ENCODE measurements at places on chromosomes 6 and 20.

- DNase-seq: peak; percentile 68
Measured at GRCh38 chr6:45801471-45802289, 214.0 kb downstream of the CLIC5 start.

GRCh38 chr6:7086488-7086887 is 21.3 kb upstream of the RREB1 start:
- DNase-seq: no peak

- DNase-seq: no peak
Measured at GRCh38 chr6:46276576-46277142, 105.9 kb upstream of the ENPP5 start.

GRCh38 chr20:57200882-57201695 is 65.4 kb downstream of the BMP7 start:
- no peak for DNase-seq

DNA sequence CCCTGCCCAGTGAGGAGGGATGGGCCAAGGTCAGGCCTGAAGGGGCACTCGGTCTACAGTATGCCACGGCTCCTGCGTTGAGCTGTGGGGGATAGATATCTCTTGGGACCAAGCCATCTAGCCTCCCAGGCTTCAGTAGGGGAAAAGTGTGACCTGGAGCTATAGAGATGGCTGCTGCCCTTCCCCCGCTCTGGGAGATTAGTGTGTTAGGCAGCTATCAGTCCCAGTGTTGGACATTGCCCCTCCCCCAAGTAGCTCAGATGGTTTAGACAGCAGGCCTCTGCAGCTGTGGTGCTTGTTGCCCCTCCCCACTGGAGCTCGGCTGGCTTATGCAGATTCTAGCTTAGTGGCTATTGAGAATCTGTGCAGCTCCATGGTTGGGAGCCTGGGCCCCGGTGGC is 56.8 kb downstream of the KHDRBS2 start:
- DNase-seq: no peak

DNA sequence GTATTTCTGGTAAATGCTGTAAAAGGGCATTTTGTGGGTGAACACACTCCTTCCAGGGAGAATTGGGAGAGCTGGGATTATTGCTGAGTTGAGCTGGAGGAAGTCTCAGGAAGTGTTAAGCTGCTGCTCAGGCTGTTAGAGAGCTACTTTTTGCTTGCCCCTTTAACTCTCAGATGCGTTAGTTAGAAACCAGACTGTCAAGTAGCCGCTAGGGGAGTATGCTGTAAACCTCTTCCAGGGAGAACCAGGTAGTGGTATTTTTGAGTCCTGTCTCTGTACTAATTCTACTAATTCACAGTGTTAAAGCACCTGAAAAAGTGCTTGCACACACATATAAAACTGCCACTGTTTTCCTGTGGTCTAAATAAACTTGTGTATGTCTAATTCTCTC is 6.6 kb upstream of the GFRAL start:
- DNase-seq: no peak

GRCh38 chr6:166400181-166400580 is 17.4 kb upstream of the MPC1 start:
- DNase-seq: no peak

DNA sequence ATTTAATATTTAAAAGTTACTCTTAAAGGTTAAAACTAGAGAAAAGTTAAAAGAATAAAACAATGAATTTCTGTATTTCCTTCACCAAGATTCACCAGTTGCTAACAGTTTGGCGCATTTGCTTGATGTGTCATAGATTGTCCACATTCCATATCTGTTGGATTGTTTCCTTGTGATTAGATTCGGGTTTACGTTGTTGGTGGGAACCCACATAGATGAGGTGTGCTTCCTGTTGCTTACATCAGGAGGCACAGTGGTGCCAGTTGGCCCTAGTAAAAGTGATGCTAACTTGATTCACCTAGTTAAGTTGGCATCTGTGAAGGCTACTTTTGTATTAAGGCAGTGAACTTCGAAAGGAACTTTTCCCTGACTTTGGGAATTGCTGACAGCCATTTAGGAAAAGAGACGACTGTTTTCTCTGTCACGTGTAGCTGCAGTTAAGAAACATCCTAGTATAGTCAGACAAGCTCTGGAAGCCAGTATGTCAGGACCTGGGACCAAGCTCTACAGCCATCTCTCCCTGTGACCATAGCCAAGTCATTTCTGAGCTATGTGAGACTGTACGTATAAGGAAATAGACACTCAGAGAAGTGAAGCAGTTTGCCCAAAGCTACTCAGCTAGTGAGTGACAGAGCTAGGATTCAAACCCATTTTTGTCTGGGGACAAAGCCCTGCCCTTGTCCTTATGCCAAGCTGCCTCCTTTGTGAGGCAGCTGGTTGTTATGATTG is 49.0 kb downstream of the PPARD start:
- DNase-seq: peak; percentile 72

GRCh38 chr6:34067814-34068213 is 78.1 kb downstream of the GRM4 start:
- no peak for DNase-seq

DNA sequence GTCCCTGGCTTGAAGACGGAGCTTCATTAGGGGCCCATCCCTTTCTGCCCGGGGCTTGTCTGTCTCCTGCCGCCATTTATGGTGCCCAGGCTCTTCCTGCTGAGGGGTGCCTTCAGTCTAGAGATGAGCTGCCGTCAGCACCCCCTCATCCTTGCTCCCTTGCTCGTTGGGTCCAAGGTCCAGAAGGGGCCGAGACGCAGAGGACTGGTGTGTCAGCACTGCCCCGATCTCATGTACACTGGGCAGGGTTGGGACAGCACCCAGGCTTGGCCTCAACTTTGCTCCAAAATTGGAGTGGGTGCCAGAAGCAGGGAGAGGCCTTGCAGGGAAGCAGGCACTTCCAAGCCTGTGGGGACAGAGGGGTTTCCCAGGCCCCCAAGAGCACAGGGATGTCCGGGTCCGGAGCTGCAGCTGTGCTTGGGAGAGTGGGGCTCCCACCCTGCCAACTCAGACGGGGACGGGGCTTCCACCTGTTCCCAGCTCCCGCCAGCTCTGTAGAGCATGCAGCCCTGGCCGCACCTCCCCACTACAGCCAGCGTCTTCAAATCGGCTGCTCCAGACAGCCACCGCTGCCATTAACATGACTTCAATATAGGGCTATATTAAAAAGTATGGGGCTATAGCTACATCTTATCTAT is 488.8 kb downstream of the TENT5A start:
- DNase-seq: no peak

DNA sequence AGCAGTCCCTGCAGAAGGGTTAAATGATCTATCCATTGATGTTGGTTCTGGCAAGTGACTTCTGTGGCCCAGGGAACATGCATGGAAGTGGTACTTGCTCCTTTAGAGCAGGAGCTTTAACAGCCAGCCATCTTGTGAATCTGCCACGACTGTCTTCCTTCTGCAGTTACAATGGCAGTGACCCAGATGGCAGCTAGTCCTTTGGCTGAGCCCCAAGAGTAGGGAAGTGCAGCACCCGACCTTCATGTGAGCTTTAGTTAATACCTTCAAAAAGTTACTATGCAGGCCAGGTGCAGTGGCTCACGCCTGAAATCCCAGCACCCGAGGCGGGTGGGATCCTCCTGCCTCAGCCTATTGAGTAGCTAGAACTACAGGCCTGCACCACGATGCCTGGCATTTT is 66.4 kb downstream of the POPDC3 start:
- no peak for DNase-seq

DNA sequence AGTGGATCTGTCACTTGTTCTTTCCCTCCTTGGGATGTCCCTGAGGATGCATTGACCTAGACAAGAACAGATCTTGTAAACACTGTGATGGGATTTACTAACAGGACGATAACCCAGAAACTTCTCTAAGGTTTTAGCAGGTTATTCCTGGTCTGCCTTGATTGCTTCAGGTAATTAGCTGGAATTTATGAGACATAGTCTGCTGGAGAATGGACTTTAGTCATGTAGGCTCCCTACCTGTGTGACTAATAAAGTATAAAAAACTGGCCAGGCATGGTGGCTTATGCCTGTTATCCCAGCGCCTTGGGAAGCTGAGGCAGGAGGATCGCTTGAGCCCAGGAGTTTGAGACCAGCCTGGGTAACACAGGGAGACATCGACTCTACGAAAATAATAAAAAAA is 96.1 kb downstream of the PAK5 start:
- DNase-seq: no peak

DNA sequence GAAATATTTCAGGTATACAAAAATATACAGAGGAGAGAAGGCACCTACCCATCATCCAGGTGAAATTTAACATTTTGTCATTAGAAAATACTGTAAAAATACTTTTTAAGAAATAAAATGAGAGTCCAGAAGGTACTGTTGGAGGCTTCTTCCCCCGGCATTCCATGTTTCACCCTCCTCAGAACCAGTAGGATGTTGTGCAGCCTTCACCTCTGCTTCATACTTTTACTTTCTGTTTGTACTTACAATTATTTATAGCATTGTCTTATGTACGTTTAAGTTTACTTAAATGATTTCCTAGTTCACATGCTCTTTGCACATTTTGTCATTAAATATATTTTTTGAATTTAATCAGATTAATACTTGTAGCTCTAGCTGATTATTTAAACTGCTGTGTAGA is 30.9 kb downstream of the TMEM200A start:
- DNase-seq: no peak

GRCh38 chr20:36320261-36320897 is 14.2 kb downstream of the DLGAP4 start:
- DNase-seq: no peak

DNA sequence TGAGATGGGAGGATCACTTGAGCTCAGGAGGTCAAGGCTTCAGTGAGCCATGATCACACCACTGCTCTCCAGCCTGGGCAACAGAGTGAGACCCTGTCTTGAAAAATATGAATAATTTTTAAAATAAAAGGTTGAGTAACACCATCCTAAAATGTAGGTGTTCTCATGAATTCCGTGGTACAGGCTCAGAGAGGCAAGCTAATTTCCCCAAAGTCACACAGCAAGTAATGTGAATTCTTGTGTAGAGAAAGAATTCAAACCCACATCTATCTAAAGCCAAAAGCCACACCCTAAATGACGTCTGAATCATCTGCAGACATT is 80.5 kb downstream of the ZNF217 start:
- no peak for DNase-seq

DNA sequence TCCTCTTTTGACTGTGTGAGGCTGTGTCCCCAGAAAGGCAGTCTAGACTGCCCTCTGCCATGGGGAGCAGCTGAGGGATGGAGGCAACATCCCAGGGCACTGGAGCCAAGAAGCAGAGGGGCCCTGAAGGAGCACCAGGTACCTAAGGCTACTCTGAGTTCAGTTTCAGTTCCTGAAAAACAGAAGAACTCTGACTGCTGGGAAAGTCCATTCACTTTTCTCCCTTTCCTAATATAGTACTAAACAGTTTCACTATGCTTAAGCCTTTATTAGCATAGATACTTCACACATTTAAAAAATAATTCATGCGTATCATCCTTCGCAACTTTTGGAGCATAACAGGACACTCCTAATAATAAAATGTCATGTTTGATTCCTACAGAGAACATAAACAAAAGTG is 130.0 kb downstream of the FOXC1 start:
- no peak for DNase-seq

GRCh38 chr20:25020901-25021301 is 28.4 kb upstream of the APMAP start:
- no peak for DNase-seq

GRCh38 chr6:136738692-136739057 is 53.6 kb downstream of the MAP3K5 start:
- no peak for DNase-seq

DNA sequence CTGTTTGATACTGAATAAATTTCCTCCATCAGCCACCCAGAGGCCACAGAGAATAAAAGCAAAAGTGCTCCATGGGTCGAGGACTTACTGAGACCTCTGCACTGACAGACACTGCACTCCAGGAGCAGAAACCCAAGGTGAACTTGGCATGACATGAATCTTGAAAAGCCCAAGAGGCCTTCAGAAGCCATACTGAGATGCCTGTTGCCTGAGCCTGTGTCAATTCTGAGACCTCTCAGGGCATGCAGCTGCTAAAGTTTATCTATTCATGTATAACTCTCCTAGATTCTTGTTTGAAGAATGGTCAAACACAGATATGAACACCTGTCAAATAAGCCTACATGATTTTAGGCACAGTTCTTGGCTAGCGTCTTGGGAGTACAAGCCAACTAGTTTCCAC is 145.7 kb downstream of the KIF16B start:
- DNase-seq: no peak

DNA sequence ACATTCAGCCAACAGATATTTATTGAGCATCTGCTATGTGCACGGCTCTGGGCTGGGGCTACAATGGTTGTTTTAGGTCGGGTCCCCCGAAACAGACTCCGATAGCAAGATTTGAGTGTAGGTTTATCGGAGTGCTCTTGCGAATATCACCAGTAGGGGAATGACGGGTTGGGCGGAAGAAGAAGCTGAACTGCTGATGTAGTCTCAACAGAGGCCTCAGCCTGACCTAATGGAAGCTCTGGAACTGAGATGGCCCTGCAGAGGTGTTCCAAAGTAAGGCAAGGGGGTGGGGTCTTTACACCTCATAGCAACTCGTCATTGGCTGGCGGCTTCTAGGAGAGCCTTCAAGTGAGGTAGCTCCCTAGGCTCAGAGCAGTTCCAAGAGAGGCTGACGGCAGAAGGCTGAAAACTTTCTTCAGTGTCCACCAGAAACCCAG is 1.1 kb downstream of the L3MBTL1 start:
- DNase-seq: no peak

GRCh38 chr6:118771253-118771652 is 119.9 kb upstream of the CEP85L start:
- DNase-seq: no peak

- DNase-seq: no peak
Measured at GRCh38 chr6:19301980-19302379, 535.2 kb upstream of the ID4 start.

DNA sequence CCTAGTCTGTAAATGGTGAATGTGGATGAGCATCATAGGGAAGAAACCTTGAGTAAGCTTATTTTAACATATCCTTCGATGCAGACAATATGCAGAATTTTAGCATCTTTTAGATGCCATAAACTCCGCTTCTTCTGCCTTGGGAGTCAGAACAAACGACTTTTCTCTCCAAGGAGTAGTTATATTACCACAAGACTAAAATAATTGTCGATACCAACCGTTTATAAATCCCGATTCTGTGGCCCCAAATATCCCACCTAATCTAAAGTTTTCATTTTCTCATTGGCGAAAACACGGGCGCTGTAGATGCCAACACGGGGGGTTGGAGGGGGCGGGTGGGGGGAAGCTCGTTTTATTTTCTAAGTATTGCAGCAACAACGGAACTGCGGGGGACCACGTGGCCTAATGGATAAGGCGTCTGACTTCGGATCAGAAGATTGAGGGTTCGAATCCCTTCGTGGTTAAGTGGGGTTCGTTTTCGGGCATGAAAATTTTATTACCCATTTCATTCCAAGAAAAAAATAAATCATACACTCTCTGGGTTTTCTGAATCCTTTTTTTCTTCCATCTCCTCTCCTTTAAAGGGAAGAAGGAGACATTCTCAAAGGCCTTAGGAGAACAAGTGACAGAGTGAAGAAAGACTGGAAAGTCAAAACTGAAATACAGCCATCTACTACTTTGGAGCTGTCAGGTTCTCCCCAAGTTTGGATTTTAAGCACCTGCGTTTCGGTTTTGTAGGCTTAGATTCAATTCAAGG is 65.5 kb upstream of the BTN3A2 start:
- no peak for DNase-seq

GRCh38 chr6:167763056-167763944 is 63.4 kb upstream of the AFDN start:
- no peak for DNase-seq

GRCh38 chr20:62311150-62311549 is 8.4 kb downstream of the ADRM1 start:
- DNase-seq: no peak

All from fibroblast of skin of left quadriceps (primary cell).